ENCODE measurements at places on chromosomes 12 and 14.

DNA sequence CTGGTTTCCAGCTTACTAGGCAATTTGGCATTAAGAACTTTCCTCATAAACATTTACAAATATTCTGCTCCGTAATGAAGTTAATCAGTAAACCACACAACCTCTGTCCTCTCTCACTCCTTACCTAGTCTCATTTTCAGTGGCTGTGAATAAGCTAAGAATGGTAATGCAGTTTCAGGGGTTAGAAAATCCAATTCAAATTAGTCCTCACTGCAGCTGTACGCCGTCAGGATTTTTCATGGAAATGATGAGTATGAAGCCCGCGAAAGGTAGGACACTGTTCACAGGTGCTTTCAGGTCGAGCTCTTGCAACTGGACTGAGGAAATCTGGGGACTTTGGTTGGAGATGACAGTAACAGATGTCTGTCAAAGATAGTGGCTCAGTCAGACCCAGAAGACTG lies 29.6 kb downstream of the NR1H4 start:
- no peak for DNase-seq

- no peak for DNase-seq
Observed at GRCh38 chr14:78595797-78596196, 425.6 kb downstream of the NRXN3 start.

GRCh38 chr12:11716794-11717518 lies 67.5 kb downstream of the ETV6 start:
- no peak for DNase-seq

GRCh38 chr12:13186302-13186701 lies 10.2 kb upstream of the EMP1 start:
- DNase-seq = no peak

DNA sequence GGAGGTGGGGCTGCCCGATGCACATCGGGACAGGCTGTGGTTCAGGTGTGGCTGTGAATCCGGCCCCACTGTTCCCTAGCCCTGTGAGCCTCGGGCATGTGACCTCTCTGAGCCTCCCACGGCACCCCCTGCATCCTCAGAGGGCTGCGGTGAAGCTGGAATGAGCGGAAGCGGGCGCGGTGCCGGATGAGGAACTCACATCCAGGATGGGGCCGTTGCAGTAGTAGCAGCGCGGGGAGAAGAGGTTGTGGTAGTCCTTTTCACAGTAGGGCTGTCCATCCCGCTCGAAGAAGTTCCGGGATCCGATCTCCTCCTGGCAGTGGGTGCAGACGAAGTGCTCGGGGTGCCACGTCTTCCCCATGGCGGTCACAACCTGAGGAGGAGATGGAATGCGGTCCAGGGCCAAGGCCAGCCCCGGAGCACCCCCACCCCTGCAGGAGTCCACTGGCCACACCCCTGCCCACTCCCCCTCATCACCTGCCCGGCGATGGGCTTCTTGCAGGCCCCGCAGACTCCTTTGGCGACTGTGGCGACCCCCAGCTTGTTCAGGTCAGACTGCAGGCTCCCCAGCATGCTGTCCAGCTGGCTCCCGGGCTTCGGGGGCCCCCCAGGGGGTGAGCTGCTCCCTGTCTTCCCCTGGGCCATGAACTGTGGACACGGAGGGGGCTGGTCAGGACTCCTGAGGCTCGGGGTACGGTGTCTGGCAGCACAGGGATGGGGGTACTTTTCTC lies 13.9 kb upstream of the RPLP0 start:
- DNase-seq = no peak
